ENCODE measurements at places on chromosomes 7 and 10. TPM values are rescaled to one million over a fixed set of nuclear protein-coding genes. Genes with fewer than 3 reads are reported as not detected.

DNA sequence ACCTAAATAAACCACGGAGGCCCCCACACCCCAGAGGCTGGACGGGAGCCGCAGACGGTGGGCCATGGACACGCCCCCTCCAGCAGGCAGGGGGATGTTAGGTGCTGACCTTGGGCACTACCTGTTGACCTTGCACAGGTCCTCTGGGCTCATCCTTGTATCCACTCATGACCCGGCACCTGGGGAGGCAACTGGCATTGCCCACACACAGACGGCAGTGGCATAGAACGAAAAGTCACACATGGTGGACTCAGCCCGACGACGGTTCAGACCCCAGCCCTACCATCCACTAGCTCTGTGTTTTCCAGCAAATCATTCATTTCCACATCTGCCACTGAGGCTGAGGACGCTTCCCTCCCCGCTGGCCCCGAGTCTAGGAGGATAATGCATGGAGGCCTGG is 247.7 kb upstream of the PPP2R2D start:
- ATAC-seq = no peak

- no peak for ATAC-seq
Observed at GRCh38 chr10:97854743-97855142, 5.1 kb downstream of the GOLGA7B start.

DNA sequence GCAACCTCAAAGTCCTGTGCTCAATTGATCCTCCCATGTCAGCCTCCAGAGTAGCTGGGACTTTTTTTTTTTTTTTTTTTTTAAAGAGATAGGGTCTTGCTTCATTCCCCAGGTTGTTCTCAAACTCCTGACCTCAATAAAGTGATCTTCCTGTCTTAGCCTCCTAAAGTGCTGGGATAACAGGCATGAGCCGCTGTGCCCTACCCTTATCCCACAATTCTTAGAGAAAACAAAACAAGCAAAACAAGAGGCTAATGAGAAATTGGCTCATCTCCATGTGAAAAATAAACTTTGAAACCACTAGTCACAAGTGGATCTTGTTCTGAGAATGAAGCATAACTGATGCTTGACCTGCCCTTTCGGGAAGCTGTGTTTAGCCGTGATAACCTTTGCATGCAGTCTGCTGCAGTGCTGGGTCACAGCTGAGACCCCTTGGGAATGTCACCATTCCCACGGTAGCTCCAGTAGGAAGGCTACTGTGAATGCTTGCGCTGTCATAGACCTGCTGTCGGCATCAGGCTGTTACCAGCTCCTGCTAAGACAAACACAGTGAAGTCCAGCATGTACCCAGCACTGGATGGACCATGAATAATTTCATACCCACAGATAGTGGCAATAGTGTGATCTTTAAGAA is 290.7 kb upstream of the KIAA1217 start:
- no peak for ATAC-seq

GRCh38 chr7:45968856-45969541 is 47.9 kb upstream of the IGFBP3 start:
- no peak for ATAC-seq

Gene CYP3A4
- total RNA-seq = not detected

Gene CNPY1
- not detected for total RNA-seq

GRCh38 chr10:83917537-83918506 is 221.5 kb upstream of the GHITM start:
- ATAC-seq = no peak

GRCh38 chr7:42002654-42003053 is 234.4 kb downstream of the GLI3 start:
- ATAC-seq = no peak

Gene BMPR1A
- total RNA-seq = 14.4 TPM

Gene ADRA2A
- not detected for total RNA-seq

GRCh38 chr7:35418716-35419390 is 165.0 kb upstream of the TBX20 start:
- ATAC-seq = no peak

Gene SEMA4G
- 3.8 TPM for total RNA-seq

DNA sequence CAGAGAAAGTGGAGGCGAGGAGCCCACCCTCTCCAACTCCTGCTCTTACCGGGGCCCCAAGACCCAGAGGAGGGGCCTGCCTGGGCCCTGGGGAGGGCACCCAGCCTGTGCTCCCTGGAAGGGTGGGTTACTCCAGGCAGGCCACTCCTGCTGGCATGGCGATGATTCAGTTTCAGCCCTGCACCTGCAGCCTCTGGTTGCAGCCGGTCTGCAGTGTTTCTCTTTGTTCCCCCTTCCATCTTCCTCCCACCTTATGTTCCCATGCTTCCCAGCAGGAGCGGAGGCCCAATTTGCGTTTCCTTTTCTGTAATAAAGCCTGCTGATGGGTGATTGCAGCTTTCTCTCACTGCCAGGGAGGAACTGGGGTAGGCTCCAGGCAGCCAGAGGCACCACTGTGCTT is 53.2 kb upstream of the FAM20C start:
- no peak for ATAC-seq

GRCh38 chr7:133290676-133291333 is 37.9 kb downstream of the EXOC4 start:
- peak; percentile 73 for ATAC-seq

GRCh38 chr10:94403380-94404213 is 1.3 kb downstream of the TBC1D12 start:
- ATAC-seq = peak; percentile 56

Gene CRYGN
- not detected for total RNA-seq

- ATAC-seq = peak; percentile 75
Observed at GRCh38 chr10:22259280-22259679, 41.5 kb upstream of the EBLN1 start.

Gene OR2A2
- total RNA-seq = not detected

GRCh38 chr7:130292682-130293257 is at the start of gene CPA4:
TSS of gene CPA4 (plus strand) at chr7:130293161. CDS start at chr7:130293181, 20 bp downstream.
- peak; percentile 80 for ATAC-seq

DNA sequence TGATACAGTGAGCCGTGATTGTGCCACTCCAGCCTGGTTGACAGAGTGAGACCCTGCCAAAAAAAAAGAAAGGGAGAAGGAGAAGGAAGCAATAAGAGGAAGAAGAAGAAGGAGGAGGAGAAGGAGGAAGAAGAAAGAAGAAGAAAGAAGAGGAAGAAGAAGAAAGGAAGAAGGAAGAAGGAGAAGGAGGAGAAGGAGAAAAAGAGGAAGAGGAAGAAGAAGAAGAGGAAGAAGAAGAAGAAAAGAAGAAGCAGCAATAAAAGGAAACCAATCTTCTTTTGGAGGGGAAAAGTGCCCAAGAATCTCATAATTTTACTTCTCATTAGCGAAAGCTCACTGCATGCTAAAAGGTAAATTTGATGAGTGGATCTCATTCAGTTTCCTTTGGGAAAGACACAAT is 85.7 kb upstream of the GLCCI1 start:
- ATAC-seq = no peak

DNA sequence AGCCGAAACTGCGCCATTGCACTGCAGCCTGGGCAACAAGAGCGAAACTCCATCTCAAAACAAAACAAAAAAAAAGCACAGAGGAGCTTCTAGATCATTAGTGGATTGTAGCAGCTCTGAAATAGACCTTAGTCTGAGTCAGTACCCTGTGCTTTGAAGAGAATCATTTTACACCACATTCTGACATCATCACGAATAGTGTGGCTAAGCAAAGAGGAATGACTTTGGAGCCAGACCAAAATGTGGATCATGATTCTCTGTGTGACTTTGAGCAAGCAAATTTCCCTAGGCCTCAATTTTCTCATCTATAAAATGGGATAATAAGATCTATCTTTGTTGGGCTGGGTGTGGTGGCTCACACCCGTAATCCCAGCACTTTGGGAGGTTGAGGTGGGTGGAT is 618.9 kb downstream of the CALN1 start:
- no peak for ATAC-seq

DNA sequence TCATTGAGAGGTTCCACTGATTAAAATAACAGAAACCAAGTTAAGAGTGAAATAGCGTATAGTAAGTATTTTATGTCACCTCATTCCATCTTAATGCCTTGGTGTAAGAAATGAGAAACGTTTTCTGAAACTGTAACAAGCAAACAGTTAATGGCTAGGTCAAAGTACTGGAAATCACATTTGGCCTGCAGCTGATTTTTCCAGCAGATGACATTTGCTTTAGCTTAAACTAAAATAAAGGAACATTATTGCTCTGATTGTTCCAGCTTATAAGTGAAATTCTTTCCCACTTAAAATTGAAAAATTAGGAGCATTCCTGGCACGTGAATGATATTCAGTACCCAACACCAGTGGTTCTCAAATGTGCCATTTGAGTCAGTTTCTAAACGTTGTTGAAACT is 213.6 kb upstream of the DPP6 start:
- ATAC-seq = no peak

DNA sequence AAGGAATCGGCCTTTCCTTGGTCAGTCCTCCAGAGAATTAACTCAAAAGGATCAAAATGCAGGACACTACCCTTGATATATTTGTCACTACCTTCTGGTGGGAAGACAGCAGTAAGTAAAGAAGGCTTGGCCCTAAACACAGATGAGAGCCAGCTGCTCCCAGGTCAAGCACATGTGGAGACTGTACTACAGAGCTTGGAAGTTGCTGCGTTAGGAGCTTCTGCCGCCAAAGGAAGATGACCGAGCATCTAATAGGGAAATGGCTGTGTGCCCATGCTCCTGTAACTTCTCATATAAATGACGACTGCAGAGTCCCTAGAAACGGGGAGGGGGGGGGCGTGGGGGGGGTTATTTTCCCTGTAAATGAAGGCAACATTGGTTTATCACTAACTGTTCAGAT is 59.0 kb downstream of the PODXL start:
- ATAC-seq = no peak

- peak; percentile 88 for ATAC-seq
Observed at GRCh38 chr10:1420661-1421362, 316.5 kb downstream of the ADARB2 start.

DNA sequence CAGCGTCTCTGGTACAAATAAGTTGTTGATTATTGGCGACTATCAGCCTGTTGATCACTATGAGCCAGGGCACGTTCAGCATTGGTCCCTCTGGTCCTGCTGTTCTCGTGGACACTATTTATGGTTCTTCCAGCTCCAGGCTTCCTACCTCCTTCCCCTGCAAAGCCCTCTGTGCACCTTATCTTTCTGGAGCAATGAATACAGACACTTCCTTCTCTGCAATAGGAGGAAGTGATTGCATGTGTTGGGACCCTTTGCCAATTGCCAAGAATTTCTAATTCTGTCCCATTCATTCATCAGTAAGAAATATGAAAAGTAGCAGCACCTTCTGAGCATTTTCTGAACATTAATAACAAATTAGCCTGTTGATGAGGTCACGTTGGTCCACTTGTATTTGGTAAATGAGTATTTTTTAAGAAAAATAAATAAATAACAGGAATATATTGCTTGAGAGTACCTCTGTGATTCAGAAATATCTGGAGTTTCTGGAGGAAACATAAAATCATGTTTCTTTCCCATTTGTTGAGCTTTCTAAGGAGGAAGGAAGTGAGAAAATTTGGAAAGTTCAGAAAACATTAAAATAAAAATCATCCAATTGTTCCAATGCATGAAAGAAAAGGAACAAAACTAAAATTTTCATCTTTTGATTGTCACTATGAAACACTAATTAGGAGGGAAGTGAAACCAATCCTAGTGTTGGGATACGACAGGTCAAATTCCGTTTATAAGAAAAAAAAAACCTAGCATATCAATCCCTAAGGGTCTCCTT is 259.1 kb upstream of the KLF6 start:
- no peak for ATAC-seq

- ATAC-seq = no peak
Observed at GRCh38 chr10:51386248-51386885, 312.1 kb downstream of the PRKG1 start.

Gene ANKRD30A
- not detected for total RNA-seq

Data from activated T-helper 17 cell treated with anti-CD3 and anti-CD28 coated beads, Interleukin-2, amount 50 U/mL, for 72 hours (primary cell).